ENCODE measurements at places on chromosomes 3 and 15.

- DNase-seq = no peak
These were observed 4.7 kb downstream of the SLC51A start for GRCh38 chr3:196220991-196221390.

DNA sequence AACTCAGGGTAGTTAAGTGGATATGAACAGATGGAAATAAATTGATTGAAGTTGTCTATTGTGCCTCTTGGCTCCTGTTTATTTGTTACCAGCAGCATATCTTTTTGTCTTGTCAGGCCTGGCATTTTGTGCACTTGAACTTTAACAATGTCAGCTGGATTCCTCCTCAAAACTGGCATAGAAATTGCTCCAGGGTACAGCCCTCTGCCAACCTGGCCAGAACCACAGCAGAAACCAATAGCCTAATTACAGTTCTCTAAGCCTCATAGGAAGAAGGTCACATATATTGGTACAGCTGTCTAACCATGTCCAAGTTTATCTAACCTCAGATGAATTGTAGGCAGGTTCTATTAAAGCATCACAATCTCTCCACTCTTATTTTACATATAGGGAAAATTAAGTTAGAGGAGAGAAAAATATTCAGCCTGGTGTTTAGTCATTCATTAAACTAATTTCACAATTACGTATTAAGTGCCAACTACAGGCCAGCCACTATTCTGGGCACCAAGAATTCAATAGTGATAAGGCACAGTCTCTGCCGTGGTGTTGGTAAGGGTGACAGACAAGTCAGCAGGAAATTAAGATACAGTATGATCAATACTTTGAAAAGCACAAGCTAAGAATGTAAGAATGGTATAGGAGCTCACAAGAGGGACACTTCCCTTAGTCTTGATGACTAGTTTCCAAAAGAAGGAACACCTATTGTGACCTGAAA, 452.9 kb upstream of the NECTIN3 start:
- DNase-seq = no peak

GRCh38 chr3:186185194-186185787, 76.4 kb upstream of the ETV5 start:
- no peak for DNase-seq

DNA sequence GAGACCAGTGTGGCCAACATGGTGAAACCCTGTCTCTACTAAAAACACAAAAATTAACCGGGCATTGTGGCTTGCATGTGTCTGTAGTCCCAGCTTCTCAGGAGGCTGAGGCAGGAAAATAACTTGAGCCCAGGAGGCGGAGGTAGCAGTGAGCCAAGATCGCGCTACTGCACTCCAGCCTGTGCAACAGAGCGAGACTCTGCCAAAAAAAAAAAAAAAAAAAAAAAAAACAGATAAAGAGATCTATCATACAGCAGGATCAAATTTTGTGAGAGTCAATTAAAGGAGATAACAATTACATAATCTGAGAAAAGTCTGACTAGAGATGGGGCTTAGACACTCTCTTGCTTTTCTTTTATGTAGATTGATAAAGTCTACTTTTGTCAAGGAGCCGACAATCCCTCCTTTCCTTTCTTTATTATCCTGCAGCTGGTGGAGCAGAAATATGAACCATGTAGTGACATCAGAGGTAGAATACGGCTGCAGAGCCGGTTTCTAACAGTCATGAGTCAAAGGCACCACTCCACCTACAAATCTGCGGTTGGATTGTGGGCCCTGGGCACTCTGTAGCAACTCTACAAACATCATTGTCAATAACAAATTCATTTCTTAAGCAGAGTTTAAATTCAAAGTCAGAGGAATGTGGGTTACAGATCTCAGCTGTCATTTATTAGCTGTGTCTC, 9.0 kb downstream of the C2CD4A start:
- DNase-seq = no peak

- no peak for DNase-seq
These were observed 26.0 kb downstream of the LARS2 start for GRCh38 chr3:45414341-45414740.

DNA sequence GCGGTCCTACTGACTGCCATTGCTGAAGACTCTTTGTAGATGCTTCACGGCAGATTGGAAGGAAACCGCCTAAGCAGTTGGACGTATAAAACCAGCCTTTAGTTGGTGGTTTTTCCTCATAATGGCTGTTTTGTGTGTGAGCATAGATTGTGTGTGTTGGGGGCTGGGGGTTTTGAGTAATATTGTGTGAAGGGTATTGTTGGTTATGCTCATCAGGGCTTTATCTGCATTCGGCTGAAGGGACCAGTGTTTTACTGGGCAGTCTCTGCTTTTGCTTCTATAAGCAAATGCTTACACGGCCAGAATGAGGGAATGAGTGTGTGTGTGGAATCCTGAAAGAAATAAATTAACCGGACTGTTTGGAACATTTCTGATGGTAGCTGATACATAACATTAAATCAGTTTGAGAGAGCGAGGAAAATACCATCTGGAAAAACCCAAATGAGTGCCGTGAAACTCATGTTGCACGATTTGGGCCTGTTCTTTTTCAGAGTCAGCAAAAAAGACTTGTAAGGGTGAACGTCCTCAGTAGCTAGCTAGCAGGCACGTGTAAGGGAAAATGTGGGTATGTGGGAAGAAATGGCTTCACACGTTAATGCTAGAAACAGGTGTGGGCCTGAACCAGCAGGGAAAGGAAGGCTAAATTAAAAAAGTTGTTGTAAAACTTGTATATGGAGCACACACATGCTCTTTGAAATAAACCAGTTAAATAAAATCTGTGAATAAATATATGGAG, 1.9 kb downstream of the MITF start:
- no peak for DNase-seq

GRCh38 chr3:40971191-40972168, 227.8 kb upstream of the CTNNB1 start:
- DNase-seq = no peak

DNA sequence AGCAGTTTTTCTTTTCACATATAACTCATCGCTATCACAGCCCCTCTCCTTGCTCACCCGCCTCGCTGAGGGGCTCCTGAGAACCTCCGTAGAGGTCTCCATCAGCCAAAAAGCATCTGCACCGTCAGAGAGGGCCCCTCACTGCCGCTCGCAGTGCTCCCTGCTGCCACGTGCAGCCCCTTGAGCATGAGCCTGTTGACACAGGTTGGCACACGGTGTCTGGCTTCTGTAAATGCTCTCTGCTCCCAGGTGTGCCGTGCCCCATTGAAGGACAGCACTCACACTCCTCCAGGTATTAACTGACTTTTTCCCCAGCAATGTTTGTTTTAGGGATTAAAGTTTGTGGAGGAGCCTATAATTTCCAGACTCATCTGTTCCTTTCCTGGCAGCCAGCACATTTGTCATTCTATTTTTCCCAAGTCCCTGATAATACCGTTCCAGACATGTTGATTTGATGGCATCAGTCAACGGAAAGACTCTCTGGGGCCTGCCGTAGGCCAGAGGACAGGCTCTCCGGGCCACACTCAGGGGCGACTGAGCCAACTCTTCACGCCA, 2.1 kb upstream of the FURIN start:
- DNase-seq = no peak

DNA sequence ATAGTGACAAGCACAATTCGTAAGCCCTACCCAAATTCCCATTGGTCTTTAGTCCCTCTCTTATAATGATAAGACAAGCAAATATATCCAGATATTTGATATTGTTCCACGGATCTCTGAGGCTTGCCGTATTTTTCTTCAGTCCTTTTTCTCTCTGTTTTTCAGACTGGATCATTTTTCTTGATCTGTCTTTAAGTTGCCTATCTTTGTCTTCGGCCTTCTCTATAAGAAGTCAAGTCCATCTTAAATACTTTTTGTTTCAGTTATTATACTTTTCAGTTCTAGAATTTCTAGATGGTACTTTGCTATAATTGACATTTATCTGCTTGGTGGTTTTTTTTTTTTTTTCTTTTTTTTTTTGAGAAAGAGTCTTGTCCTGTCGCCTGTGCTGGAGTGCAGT, 13.7 kb upstream of the BLM start:
- no peak for DNase-seq

Data from retina (tissue), 1 donor.